ENCODE measurements at places on chromosomes 16 and 17.

DNA sequence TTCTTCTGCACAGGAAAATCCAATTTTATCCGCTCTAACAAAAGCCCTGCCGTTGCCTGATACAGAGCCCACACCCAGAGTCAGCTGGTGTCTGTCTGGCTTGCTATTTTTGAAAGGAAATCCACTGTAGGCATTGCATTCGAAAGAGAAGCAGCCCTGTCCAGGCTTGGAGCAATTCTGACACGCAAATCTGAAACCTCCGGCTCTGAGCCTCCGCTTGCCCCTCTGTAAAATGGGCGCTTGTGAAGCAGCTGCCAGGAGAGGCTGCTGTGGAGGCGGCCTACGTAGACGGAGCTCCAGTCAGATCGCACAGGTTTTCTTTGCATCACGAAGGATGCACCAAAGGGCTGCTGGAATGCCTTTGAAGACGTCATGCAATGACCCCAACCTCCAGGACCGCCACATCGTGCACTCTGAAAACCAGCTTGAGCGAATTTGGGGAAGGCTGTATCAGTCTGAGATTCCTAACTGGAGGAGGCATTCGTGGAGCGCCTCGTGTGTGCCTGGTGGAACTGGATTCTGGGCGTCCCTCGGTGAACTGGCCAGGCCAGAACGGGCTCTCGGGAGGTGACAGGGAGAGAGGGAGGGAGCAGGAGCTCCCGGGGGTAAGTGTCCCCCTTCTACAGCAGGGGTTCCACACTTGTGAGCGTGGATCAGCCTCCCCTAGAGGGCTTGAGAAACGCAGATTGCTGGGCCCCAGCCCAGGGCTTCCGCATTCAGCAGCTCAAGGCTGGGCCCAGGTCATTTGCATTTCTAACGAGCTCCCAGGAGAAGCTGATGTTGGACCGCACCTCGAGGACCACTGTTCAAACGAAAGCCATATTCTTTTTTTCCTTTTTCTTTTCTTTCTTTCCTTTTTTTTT lies 215.5 kb downstream of the MRTFB start:
- no peak for DNase-seq

- DNase-seq: no peak
Measured at GRCh38 chr17:35142467-35142796, 329 bp upstream of the NLE1 start.

- no peak for DNase-seq
Measured at GRCh38 chr16:82031116-82032084, 3.7 kb upstream of the HSD17B2 start.

GRCh38 chr17:34451313-34451712 lies 88.3 kb upstream of the CCL1 start:
- DNase-seq: no peak

DNA sequence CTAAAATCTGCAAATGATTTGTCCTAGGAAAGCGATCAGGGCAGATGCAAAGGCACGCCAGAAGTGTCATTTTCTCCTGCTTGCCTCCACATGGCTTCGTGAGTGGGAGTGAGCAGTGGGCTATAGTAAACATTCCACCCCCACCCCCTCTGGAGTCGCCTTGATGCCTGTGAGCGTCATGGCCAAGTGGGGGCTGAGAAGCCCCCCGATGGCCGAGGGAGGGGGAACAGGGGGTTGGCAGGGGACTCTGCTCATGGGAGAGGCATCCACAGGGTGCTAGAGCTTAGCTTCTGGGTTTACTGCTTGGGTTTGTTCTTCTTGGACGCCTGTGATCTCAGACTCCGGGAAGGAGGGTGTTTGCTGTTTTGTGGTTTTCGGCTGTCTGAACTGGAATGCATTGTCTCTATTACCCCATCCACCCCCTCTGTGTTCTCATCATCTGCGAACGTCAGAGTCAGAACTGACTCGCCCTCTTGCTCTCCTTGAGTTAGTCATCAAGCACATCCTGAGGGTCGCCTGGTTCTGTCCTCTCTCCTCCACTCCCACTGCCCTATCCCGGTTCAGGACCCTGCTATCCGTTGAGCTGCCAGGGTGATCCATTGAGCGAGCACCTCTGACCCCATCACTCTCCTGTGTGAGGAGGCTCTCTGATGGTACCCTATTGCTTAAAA lies 15.4 kb downstream of the TNS4 start:
- DNase-seq: no peak

DNA sequence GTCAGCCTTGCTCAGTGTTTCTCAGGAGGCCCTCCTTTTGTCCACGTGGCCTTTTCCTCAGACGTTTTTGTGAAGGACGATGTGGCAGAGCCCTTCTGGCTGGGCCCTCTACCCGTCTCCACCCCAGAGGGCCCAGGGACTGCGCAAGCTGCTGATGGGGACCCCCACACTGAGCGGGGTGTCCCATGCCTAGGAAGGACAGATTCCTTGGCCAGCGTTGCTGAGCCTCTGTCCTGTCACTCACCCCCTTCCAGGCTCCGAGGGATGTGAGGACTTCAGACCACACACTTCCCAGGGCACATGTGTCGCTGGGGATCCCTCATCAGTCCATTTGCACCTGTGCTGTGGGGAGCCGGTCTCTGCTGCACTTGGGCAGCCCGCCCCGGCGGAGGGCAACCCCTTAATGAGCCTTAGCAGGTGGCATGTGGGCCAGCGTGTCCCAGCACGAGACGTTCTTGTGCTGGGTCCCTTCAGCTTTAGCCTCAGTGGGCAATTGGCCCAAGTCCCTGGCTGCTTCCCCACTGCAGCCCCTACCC lies 48.3 kb downstream of the NT5M start:
- no peak for DNase-seq

GRCh38 chr17:37567538-37567937 lies 41.7 kb downstream of the SYNRG start:
- DNase-seq: no peak

GRCh38 chr17:4354862-4355514 lies 11.5 kb downstream of the UBE2G1 start:
- no peak for DNase-seq

GRCh38 chr17:17206124-17206912 lies at the start of gene PLD6:
TSS of gene PLD6 (minus strand) at chr17:17206333. CDS start at chr17:17206286, 47 bp downstream.
- no peak for DNase-seq

DNA sequence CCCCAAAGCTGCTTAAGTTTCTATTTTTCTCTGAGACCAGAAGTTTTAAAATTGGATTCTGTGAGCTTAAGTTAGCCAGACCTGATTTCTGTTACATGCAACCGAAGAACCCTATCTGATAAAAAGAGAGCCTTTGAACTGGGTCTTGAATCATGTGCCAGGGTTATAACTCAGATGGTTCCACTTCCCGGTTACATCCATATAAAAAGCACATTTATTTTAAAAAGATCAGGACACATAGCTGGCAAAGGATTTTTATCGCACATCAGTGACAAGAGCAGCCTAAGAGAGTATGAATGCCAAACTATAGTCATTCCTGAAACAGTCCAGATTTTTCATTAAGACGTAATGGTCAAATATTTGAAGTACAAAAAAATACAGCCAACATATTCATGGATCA lies 32.5 kb upstream of the CLEC3A start:
- DNase-seq: no peak

- no peak for DNase-seq
Measured at GRCh38 chr16:17936766-17937402, 399.7 kb downstream of the NPIPA8 start.

DNA sequence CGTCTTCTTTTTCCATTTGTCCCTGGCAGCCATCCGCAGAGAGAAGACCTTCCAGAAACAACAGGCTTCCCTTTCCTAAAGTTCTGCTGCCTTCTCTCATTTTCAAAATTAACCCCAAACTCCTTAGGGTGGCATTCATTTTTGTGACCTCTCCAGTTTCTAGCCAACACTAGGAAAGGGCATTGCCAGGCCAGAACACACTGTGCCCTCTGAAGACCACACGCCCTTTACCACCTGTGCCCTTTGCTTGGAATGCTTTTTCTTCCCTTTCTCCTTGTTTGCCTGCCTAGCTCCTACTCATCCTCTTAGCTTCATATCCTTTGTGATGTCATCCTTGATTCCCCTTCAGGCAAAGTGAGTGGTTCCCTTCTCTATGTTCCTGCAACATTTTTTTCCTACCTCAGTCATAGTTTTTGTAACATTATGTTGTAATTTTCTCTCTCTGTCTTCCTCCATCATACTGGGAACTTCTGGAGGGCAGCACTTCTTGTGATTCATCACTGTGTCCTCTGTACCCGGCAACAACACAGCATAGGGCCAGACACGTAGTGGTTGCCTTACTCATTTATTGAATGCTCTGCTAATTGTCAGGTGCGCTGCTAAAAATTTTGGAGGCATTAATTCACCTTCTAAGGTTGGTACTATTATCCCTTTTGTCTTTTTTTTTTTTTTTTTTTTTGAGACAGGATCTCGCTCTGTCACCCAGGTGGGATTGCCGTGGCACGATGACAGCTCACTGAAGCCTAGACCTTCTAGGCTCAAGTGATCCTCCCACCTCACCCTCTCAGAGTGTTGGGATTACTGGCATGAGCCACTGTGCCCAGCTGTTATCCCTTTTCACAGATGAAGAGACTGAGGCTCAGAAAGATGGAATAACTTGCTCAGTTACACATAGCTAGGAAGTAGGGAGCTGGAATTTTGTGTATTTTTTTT lies 1.0 kb downstream of the KAT8 start:
- no peak for DNase-seq

DNA sequence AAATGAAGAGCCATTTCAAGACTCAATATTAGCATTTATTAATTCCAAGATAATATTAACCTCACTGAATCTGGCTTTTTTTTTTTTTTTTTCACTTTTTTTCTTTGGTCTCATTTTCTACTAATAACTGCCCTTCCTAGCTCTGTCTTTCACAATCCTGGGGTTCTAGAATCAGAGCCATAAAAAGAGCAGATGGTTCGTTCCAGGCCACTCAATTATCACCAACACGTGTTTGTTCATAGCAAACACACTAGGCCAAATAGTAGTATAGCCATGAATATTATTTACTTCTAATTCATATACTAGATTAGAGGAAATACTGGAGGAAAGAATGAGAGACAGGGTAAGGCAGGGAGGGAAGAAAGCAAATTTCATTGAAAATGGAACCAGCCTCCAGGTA lies 39.8 kb downstream of the TEX2 start:
- no peak for DNase-seq

- DNase-seq: no peak
Measured at GRCh38 chr16:59552164-59552563, 818.0 kb upstream of the GOT2 start.
